ENCODE measurements at places on chromosomes 6 and 20.

DNA sequence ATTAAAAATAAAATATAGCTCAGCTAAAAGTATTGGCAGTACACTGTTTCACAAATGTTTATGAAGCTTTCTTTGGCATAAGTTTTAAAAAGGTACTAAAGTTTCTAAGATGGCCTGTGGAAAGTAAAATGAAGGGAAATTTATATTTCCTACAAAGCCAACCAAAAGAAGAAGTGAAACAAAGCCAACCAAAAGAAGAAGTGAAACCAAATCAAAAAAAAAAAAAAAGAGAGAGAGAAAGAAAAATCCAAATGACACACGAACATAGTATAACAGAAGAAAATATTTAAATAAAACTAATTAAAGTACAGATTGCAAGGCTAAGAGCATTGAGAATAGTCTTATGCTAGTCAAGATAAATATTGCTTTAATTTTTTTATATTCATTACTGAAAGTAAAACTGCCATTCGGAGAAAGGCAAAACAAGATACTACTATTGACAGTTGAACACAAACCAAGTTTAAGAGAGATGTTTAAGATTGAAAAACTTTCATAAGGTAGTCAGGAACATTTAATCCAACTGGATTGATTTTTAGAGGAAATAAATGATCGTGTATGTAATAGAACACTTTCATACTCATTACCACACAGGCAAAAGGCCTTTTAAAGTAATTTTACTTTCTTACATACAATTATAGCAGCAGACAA is 12.8 kb upstream of the KHDRBS2 start:
- no peak for DNase-seq

GRCh38 chr20:37335642-37336368 is 10.1 kb upstream of the SRC start:
- no peak for DNase-seq

GRCh38 chr6:152642578-152643375 is 5.6 kb upstream of the SYNE1 start:
- DNase-seq, result no peak

- no peak for DNase-seq
Measured at GRCh38 chr6:11714116-11714797, 64.3 kb downstream of the ADTRP start.

DNA sequence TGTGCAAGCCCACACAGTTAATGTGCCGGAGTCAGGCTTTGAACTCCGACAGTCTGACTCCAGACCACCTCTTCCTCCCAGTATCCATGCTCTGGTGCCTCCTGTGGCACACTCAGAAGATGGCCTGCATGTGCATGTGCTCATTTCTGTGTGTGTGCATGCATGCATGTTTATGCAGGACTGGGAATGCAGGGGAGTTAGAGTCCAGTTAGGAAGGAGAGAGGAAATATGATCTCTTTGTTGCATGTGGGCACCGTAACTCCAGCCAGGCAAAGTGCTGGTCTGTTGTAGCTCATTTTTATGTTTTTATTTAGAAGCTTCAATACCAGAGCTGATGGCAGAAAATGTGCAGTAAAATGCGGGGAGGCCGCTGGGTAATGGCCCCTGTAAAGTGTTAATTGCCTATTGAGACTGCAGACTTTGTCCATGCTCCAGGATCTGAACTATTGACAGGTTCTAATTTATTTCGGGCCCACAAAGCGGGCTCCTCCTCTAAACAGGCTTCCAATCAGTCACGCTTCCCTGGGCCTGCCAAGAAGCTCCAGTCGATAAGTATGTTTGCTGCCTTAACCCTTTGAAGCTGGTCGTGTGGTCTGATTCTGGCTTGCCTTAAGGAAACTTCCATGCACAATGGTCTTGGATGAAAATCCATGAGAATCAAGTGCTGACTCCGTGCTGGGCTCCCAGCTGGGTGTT is 248.3 kb downstream of the DHX35 start:
- no peak for DNase-seq

GRCh38 chr6:44682987-44683779 is 295.7 kb downstream of the CDC5L start:
- no peak for DNase-seq

- peak; percentile 92 for DNase-seq
Measured at GRCh38 chr6:30744054-30744805, at the start of gene IER3. TSS of gene IER3 (minus strand) at chr6:30744547. CDS start at chr6:30744518, 29 bp downstream.

GRCh38 chr6:145608850-145609249 is 126.5 kb downstream of the EPM2A start:
- no peak for DNase-seq

DNA sequence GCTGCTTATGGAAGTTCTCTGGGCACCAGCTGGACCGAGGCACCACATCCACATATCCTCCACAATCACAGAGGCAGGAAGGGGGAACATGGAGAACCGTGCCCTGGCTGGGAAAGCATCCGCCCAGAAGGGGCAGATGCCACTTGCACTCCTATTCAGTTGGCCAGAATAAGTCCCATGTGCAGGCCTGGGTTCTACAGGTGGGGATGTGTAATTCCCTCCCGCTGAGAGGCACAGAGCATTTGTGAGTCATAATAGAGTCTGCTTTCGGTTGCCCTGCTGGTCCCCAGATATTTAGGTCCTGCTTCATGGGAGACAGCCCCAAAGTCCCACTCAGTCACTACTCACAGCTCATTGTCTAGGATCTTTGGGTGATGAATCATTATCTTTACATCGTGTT is 104.0 kb downstream of the PHACTR3 start:
- no peak for DNase-seq

DNA sequence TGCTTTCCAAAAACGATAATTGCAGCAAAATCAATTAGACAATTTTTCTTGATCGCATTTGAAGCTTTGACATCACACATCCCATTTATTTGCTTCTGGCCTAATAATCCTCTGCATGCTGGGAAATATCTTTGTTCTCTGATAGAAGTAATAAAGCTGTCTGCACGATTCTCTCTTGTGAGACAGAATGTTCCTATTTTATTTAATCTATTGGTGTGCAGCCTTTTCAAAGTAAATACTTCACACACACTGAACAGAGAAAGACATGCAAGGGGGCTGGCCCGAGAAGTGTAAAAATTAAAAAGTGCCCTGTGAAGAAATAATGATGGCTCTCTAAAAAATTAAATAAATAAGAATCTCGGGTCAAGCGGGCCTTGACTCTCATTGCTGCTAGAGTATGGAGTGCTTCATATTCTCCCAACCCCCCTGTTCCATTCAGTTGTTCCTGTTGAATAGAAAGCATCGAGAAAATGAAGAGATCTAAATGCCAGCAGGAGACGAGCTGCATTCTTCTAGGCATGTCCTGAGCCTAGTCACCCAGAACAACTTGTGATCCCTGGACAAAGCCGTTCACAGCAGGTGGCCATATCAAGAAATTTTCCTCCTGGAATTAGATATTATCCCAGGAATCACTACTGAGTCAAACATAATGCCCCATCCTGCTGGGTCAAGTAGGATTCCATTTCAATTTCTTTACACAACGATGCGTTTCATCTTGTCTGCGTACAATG is 625.9 kb upstream of the EPHA7 start:
- DNase-seq, result no peak

DNA sequence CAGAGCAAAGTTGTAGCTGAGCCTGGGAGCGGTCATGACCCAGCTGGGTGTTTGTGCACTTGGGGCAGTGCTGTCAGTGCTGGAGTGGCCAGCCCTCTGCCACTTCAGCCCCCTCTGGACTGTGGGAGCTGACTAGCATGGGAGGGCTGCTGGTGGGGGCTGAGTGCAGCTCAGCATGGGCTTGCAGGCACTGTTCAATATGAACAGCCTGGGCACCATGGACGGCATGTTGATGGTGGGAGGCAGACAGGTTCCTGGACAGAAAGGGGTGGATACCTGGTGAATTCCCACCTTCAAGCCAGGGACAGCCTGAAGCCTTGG is 50.5 kb downstream of the GGTLC1 start:
- DNase-seq, result no peak

- no peak for DNase-seq
Measured at GRCh38 chr6:26214803-26215584, 127.8 kb downstream of the HFE start.

GRCh38 chr20:60630609-60631008 is 621.5 kb upstream of the CDH4 start:
- DNase-seq, result no peak

DNA sequence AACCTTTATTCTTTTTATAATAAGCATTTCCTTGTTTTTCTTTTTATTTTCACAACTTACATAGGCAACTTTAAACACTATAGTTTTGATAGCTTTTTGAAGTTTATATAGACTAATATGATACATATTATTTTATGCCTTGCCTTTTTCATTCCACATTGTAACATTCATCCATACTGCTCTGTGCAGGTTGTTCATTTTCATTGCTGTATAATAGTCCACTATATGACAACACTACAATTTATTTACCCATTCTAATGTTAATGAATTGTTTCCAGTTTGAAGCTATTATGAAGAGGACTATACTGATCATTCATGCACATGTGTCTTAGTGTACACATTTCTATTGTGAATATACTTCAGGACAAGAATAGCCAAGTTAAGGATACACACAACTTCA is 49.1 kb downstream of the WASF1 start:
- no peak for DNase-seq

DNA sequence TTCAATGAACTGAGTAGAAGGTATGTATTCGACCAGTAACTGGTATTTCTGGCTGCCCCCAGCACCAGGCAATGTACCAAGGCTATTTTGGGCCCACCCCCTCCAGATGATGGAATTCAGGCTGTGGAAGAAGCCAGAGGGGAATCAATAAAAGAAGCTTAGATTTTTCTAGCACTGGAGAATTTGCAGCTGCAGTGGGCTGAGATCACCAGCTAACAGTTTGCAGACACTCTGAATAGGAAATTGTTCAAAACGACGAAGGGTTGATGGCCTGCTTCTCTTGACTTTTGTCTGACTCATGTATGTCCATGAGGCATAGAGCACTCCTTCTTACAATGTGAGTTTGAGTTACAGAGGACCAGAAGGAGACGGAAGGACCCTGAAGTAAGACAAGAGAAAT is 32.4 kb upstream of the FBXO9 start:
- DNase-seq, result no peak

GRCh38 chr6:32833664-32834063 is 4.9 kb downstream of the TAP2 start:
- no peak for DNase-seq

DNA sequence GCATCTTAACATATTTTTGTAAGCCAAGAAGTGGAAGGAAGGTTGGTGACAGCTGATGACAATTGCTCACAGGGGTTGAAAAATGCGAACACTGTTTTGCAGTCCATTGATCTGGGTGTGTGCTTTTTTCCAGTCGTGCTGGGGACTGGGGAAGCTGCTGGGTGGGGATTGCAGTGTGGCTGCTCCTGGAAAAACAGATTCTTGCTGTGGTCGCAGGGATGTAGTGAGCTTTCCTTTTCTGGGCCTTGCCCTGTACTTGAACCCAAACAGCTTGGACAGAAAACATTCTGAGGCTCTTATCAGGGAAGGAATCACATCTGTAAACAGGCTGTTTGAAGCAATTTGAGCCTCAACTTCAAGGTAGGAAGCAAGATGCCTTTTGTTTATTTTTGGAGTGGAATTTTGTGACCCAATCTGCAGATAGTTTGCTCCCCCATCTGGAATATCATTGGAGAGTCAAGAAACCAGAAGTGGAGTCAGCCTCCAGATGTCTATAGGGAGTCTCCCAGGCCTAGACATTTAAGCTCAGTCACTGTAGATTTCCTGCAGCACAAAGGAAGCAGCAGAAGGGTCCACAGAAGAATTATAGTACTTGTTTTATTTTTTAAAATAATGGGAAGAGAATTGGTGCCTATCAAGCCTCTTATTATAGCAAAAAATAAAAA is 279.2 kb upstream of the FERMT1 start:
- no peak for DNase-seq

DNA sequence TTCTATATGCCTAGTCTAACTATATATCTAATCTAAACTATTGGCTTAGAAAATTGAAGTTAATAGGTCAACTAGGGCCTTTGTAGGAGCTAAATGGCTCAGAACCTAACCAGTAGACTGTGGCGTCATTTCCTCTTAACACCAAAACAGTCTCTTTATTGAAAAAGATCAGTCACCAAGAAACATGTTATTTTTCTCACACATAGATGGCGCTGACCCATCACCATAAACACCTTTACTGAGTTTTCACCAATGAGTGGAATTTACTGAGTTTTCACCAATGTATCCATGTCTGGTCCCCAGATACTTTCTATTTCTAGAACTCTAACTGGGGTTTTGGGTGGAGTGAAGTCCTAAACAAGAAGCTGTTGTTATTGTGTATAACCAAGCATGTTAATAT is 636.0 kb downstream of the BCKDHB start:
- no peak for DNase-seq

- DNase-seq, result no peak
Measured at GRCh38 chr6:156045401-156046267, 590.0 kb upstream of the NOX3 start.

DNA sequence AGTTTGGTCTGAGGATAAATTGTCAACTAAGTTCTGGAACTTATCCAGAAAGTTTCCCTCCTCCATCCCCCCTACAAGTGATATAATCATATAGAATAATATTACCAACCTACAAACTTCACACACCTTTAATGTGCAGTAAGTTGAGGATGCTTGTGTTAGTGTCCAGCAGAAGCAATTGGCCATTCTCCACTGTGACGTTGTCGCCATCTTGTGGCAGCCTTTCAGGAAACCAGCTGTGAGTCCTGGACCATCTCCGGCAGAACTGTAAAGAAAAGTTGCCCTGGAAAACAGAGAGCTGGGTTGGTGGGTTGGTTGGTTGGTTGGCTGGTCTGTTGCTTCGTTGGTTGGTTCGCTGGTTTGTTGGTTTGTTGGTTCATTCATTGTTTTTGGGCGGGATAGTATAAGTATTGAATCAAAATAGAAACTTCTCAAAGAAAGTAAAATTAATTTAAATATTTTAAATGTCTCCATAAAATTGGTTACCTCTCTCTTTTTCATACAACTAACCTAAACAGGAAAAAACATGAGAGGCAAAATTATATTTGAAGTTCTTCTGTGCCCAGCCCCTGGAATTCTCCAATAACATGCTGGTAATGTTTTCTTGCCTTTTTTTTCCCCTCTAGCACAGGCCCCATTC is 127.5 kb downstream of the PKHD1 start:
- peak; percentile 1 for DNase-seq

DNA sequence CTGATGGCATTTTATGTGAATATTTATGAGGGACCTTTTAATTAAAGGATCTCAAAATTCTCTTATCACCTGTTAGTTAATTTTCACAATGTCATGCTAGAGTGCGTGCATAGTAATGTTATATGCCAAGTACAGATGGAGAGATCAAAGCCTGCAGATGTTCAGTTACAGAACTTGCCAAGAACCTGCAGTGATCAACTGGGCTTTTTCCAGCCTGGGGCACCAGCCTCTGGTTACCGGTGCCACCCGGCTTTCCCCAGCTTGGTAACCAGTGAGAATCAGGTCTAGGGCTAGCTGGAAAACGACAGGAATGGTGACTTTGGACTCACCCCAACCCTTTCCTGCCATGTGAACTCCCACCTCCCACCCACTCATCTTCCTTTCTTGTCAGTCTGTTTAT is 91.8 kb downstream of the CAP2 start:
- no peak for DNase-seq

DNA sequence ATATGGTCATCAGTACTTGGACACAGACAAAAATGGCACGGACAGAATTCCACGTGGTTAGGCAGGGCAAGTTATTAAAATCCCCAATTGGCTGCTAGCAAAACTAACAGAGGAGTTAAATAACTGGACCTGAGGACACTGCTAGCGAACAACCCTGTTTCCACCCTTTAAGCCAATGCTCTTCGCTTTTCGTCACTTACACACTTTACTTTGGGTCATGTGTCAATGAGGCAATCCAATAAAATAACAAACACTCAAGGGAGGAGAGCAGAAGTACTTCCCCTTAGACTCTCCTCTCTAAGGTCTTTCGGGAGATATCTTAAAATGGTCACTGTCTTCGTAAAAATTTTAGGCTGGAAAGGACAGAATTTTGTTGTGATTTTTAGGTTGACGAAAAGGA is 68.6 kb downstream of the LCA5 start:
- no peak for DNase-seq

All from stimulated activated CD4-positive, alpha-beta T cell treated with anti-CD3 and anti-CD28 coated beads, Interleukin-1b, Interleukin-23, amount 100 ng/mL, for 4 hours (primary cell).